ENCODE measurements at places on chromosomes 12 and 14.

GRCh38 chr14:106790189-106791036 is 1264.0 kb downstream of the TMEM121 start:
- DNase-seq: peak; percentile 15

- peak; percentile 49 for DNase-seq
Measured at GRCh38 chr12:101570047-101570446, 24.7 kb upstream of the MYBPC1 start.

DNA sequence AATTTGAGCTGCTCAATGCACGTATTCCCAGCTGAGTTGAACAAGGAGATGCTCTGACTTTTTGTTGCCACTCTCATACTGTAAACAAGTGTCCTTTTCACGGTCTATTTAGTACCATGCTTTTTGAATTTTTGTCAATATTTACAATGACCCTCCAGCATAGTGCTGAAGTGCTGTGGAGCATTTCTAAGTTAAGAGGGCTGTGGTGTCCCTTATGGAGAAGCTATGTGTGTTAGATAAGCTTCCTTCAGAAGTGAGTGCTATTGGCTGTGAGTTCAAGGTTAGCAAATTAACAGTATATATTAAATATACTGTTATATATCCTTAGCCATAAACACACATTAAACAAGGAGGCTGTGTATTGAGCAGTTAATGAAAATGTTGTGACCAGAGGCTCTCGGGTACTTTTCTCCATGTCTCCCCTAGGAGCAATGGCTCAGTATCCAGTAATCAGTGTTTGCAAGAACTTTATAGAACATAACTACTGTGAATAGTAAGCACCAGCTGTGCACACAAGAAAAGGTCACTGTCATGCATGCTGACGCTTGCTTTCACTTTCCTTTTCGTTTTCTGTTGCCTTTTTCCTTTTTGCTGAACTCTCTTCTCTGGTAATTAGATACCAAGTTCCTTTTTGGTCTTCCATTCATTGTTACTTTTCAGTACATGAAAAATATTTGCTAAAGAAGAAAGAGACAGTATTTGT is 187.2 kb upstream of the NEDD1 start:
- DNase-seq: peak; percentile 26

DNA sequence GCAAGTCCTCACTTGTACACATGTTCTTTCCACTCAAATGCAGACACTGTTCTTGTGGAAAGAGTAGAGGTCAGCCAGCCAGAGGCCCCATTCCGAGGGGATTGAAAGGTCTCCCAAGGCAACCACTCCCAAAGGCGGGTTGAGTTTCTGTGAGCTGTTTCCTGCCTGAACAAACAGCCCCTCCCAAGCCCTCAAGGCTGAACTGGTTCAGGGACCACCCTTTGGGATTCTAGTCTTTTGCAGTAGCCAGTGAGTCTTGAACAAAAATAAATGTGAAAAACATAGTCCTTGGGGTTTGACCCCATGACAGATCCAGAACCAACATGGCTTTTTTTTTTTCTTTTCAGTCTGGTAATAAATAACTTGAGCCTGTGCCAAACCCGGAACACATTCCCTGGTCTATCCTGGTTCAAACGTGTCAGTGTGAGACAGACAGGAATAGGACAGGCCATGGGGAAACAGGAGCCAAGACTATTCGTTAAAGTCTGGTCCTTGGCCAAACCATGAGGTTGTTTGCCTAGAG is 17.6 kb upstream of the STK38L start:
- no peak for DNase-seq

- DNase-seq: no peak
Measured at GRCh38 chr14:29953501-29953900, 25.9 kb upstream of the PRKD1 start.

DNA sequence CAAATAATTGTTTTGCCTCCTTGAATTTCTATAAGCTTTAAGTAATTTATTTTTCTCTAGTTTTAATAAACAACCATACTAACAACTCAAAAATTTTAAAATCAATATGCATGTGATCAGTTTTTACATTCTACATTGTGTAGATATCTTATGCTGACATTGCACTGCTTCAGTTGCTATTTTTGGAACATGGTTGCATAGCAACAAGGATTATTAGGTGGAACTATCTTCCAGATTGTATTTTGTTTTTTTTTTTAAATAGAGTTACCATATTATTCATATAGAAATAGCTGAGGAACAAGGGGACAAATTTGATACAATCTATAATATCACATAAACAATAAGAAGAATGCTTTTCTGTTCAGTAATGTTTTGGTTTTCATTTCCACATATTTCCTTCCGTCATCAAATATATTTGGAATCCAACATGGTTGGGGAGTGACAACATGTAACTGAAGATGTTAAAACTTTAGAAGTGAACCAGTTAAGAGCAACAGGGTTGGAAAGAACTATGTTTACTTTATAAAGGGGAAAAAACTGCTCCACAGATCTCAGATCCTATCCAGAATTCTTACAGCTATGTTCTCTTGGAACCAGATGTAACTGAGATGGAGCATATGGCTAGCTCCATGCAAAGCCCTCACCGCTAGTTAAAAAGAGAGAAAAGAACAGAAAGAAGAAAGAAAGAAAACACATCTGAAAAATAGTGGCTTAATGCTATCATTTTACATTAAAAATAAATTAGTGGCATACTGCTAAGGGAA is 235.5 kb downstream of the NELL2 start:
- DNase-seq: no peak

- no peak for DNase-seq
Measured at GRCh38 chr12:117033382-117034221, 65.6 kb downstream of the TESC start.

DNA sequence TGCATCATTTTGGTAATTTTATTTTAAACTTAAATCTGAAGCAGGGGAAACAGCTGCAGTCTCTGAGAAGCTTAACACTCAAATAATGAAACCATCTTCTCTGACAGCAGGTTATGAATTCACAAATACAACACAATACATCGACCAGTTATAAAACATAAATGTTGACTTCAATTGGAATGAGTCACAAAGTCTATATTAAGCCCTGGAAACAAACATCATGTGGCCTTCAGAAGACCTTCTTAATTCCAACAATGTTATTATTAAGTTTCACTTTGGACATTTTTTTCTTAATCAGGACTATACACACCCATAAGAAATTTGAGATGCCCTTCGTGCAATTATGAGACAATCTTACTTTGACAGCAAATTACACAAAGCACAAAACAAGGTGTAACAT is 68.9 kb downstream of the CEP128 start:
- DNase-seq: peak; percentile 16

DNA sequence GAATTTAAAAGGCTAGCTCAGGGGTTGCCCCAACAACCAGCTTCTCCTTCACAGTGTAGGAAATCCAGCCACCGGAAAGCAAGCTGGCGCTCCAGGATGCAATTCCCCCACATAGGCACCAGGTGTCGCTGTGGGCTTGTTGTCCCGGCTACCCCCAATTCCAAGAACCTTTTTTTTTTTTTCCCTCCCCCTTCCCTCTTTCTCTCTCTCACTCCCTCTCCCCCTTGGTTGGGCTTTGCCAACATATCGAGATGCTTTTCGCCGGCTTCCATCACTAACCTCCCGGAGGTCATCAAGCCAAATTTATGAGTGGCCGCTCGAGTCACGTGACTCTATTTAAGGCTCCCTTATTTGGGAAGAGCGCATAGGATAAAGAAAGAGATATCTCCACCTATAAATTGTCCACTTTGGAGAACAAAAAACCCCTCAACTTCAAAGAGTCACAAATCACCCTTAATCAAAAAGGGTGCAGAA is at the start of gene HOXC5:
Gene HOXC5 (plus strand): TSS at position 424 of the 474 bp plus-strand sequence. CDS start 73 bp downstream, outside the sequence.
- peak; percentile 70 for DNase-seq

DNA sequence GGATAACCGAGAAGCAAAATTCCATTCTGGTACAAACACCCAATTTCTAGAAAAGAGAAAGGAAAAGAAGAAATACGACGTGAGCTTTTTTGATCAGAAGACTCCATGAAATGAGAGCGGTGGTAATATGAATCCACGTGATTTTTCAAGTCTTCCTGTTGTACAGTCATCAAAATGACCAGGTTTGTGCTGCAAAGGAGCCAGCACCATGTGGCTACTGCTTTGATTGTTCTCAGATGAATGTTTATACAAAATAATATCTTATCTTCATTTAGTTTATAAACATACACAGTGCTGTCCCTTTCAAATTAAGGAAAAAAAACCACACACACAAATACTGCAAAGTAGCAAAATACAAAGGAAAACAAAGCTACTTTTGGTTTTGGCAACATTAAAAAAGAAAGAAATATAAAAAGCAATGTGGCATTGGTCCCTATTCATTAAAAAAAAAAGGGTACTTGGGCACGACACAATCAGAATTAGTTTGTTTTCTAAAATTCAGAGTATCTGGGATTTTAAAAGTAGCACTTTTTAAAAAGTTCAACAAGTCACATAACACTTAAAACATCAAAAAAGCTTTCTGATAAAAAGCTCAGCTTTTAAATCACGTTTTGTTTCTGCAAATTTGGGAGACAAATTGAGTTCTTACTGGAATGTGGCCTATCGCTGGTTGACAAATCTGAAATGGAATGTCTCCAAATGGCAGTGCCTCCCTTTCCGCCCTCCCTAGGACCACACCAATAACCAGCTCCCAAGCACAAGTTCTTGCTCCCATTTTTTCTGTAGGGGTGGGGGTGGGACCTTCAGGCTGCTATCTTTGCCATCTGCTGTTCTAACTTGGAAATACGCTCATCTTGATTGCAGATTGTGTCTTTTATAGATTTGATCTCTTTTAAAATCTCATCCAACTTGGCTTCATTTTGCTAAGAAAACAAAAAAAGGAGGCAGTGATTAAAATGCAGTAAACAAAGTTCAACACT is 13.2 kb upstream of the SELPLG start:
- no peak for DNase-seq

- DNase-seq: peak; percentile 32
Measured at GRCh38 chr12:57215668-57216013, 953 bp upstream of the NXPH4 start.

- DNase-seq: no peak
Measured at GRCh38 chr12:74424778-74425177, 112.9 kb upstream of the ATXN7L3B start.

- DNase-seq: no peak
Measured at GRCh38 chr12:102201436-102202061, 3.9 kb upstream of the PMCH start.

DNA sequence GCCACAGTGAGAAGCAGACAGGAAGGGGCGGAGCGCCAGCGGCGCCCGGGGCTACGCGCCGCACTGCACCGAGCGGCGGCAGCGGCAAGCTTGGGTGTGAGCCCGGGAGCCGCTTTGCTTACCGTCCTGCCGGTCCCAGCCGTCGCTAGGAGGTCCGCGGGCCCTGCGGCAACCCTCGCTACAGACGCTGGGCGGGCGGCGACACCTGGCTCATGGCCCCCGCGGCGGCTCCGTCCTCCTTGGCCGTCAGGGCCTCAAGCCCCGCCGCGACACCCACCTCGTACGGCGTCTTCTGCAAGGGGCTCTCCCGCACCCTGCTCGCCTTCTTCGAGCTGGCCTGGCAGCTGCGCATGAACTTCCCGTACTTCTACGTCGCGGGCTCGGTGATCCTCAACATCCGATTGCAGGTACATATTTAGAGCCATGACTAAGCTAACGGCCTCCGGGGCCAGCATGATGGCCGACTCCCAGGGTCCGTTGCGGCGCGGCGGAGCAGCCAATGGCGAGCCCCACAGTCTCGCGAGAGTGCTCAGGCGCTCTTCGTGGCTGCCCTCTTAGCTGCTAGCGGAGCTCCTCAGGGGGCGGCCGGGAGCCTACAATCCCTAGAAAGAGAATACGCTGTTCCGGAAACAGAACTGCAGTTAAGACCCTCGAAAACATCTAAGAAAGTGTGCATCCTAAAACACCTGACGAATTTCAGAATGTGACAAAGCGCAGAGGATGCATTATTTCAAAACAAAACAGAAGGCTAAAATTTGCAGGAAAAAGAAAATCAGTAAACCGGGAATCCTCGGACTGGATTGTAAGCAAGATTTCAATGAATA is at the start of gene SMIM10L1:
Gene SMIM10L1 (plus strand): TSS at position 50 of the 824 bp plus-strand sequence. CDS start 163 bp downstream, at position 213.
- DNase-seq: peak; percentile 95

DNA sequence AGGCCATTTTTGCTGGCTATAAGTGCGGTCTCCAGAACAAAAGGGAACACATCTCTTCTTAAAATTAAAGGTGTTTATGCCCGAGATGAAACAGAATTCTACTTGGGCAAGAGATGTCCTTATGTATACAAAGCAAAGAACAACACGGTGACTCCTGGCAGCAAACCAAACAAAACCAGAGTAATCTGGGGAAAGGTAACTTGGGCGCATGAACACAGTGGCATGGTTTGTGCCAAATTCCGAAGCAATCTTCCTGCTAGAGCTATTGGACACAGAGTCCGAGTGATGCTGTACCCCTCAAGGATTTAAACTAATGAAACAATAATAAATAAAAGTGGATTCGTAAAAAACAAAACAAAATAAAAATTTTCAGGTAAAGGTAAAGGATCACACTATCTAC is 33.4 kb downstream of the PKP2 start:
- no peak for DNase-seq

GRCh38 chr12:104137001-104137901 is 759 bp downstream of the NFYB start:
- peak; percentile 41 for DNase-seq

- DNase-seq: peak; percentile 63
Measured at GRCh38 chr14:53872681-53873089, 83.9 kb downstream of the BMP4 start.

DNA sequence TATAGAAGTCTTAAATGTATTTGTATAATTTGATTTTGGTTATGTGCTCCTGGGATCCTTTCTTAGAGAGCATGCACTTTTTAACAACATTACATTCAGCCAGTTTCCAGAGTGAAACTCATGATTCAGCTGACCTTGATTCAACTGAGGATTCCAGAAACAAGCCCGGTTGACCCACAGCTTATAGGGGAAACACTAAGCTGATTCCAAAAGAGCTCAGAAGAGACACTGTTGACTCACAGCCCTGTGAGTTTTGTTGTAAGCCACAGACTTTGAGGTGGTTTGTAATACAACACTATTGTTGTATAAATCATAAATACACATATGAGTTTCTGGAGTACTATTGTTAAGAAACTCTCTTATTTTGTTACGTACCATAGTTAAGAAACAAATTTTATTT is 133.8 kb upstream of the MGAT4C start:
- DNase-seq: peak; percentile 0

DNA sequence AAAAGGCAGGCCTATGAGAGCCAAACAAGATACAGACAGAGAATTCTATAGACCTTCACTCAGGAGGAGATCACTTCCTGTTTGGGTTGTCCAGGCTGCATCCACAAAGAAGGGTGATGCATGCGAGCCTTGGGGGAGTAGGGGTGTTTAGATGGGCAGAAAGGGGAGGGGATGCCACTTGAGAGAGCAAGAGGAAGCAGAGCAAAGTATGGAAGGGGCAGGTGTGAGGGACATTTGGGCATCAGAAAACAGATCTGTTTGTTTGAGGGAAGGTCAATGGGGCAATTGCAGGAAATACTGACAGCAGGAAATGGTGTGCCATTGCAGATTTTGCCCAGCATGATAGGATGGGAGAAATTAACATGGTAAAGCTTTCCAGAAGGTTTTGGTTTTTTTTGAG is 146.4 kb upstream of the FOXN3 start:
- DNase-seq: no peak

DNA sequence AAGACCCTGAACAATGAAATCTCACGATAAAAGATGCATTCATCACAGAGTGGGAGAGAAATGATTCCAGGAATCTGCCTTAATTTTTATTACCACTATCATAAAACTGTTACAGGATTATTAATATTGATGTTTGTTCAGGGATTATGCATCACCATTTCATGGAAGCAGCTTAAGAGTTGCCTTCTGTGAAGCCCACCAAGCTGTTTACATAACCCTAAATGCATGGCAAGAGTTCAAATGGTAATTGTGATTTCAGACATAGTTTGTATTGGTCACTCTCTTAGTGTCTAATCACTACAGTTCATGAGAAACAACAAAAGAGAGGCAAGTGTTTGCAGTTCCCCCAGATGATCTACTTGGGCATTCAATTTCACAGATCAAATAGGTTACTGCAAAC is 527.7 kb downstream of the RPS29 start:
- no peak for DNase-seq

All from cardiac fibroblast (primary cell).